ENCODE measurements at places on chromosomes 11 and 22. TPM values are rescaled to one million over a fixed set of nuclear protein-coding genes. Genes with fewer than 3 reads are reported as not detected.
A peak's percentile ranks its signal among the peaks of the same experiment; 100 is the strongest.

PKDREJ gene
- not detected for total RNA-seq

CHST1 gene
- 0.11 TPM for total RNA-seq

NPAS4 gene
- total RNA-seq, result 0.07 TPM

GRCh38 chr11:61309739-61310138 is 14.6 kb upstream of the VWCE start:
- DNase-seq, result no peak

GRCh38 chr22:39449708-39450107 is 7.1 kb upstream of the MGAT3 start:
- DNase-seq, result no peak

GRCh38 chr22:38069372-38070249 is 12.4 kb downstream of the PICK1 start:
- DNase-seq, result peak; percentile 27

DNA sequence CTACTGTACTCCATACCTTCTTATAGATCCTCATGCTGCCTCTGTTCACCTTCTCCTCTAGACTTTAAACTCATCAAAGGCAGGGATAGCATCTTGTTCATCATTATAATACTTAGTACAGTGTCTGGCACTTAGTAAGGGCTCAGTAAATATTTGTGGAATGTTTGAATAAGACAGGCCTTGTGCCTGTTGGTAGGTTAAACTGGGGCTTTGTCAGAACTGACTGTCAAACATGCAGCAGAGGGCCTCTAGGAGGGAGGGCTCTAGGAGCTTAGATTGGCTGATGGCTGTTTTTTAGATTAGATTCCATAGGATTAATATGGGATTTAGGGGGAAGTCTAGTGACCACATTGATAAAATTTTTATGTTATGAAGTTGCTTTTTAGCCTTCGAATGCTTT is 70.8 kb downstream of the RNF169 start:
- no peak for DNase-seq

DNA sequence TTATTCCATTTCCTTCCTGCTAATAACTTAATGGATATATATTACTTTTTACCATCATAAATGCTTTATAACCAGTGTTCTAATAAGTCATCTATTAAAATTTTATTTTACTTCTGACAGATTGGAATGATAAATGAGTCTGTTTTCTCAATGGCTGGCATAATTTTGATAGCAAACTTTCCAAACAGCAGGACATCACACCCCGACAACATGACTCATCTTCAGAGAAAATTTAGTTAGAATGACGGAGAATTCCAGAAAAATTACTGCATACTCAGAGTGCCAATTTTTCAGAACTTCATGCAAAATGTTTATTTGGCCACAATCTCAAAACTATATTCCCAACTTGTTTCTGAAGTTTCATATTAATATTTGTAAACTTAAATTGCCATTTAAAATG is 174.4 kb downstream of the SWAP70 start:
- no peak for DNase-seq

OR6T1 gene
- not detected for total RNA-seq

- DNase-seq, result no peak
Measured at GRCh38 chr11:10838083-10838482, 19.8 kb downstream of the ZBED5 start.

- DNase-seq, result peak; percentile 7
Measured at GRCh38 chr11:95891423-95892170, 32.3 kb downstream of the MTMR2 start.

DNA sequence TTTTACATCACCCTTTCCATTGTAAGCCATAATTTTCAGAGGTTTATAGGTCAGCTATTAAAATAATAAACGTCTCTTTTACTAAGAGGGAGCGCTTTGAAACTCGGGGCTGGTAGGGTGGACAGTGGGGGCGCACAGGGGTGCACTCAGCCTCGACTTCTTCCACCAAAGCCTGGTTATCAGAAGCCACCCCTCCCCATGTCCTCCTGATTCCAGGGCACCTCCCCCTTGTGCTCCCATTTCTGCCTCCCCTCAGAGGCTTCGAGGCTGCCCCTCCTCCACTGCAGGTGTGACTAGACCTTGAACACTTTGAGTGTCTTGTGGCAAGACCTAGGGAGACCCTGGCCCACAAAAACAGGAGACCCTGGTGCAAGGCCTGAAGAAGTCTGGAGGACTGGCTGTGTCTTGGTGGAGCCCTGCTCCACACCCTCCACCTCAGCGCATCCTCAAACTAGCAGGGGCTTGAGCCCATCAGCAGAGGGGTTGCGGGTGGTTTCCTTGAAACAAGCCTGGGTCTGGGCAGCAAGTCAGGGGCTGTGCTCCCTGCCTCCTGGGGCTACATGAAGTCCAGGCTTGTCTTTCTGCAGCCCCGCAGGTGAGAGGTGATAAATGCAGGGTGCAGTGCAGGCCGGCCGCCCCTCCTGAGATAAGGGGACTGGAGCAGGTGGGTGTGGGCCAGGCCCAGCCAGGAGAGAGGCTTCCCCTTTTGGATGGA is 3.0 kb downstream of the CDKN1C start:
- no peak for DNase-seq

- DNase-seq, result no peak
Measured at GRCh38 chr11:57303990-57304579, 20.7 kb downstream of the TNKS1BP1 start.

All from activated CD4-positive, alpha-beta T cell treated with anti-CD3 and anti-CD28 coated beads for 36 hours (primary cell).